Activated CD4-positive, alpha-beta T cell treated with anti-CD3 and anti-CD28 coated beads, Interleukin-2, amount 10 ng/mL, durations not matched to agents 7 days and 5 days (primary cell): ENCODE measurements at places on chromosomes 11 and 22. TPM values are rescaled to one million over a fixed set of nuclear protein-coding genes. Genes with fewer than 3 reads are reported as not detected.
A peak's percentile ranks its signal among the peaks of the same experiment; 100 is the strongest.

The ARFIP2 gene
- total RNA-seq: 39.0 TPM

The GPHA2 gene
- total RNA-seq: not detected

- no peak for DNase-seq
Observed at GRCh38 chr11:34565417-34566207, 52.0 kb upstream of the ELF5 start.

The TRIM49 gene
- total RNA-seq: not detected

The UBTFL1 gene
- total RNA-seq: not detected

DNA sequence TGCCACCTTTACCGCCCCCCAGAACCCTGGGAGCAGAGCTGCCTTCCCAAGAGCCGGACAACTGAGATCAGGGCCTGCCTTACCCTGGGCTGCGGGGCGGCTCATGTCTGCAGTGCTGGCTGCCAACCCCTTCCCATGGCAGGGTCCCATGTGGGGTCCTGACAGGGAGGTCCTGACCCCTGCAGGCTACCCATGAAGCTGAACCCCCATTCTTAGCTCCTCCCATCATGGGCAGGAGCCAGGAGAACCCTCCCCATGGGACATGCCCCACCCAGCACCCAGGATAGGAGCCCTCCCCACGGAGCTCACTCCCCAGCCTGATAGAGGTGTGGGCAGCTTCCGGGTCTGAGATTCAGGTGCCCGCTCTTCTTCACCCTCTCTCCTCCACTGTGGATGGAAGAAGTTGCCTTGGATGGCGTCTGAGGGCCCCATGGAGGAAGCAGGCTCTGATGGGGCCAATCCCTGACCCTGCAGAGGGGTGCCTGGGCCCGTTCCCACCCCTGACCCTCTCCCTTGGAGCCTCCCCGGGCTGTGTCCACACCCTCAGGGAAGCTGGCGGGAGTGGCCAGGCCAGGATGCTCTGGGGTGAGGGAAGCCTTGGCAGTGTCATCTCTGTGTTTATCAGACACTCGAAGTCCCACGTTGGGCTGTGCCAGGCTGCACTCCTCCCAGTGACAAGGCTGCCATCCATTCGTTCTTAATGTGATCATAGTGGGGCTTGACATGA, 1508.2 kb downstream of the BRD1 start:
- DNase-seq: no peak

DNA sequence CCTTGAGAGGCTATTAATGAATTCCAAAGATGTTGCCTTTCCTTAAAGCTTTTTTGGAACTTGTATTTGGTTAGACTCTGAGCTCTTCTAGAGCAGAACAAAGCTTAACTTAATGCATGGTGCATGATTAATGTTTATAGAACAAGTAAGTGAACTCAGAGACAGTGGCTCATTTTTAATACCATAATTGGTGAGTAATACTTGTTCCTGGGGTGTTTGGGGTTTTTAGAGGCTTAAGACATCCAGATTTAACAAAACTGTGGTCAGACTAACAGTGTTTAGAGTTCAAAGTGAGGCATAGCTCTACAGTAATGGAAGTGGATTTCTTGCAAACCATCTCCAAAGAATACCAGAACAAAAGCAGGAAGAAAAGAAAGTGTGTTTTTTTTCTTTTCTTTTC, 73.7 kb upstream of the CTSC start:
- no peak for DNase-seq

The BCO2 gene
- total RNA-seq: 1.2 TPM

GRCh38 chr22:37310075-37310606, 27.8 kb downstream of the CYTH4 start:
- DNase-seq: no peak

DNA sequence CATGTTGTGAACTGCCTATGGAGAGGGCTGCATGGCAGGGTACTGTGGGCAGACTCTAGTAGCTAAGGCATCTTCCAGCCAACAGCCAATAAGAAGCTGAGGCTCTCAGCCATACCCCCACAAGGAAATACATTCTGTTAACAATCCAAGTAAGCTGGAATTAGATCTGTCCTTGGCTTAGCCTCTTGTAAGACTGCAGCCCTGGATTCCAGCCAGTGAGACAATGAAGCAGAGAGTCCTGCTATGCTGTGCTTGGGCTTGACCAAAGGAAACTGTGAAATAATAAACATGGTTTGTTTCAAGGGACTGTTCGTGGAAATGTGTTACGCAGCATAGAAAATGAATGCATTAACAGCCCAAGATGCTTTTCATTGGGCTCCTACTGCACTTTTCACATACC, 1097.4 kb upstream of the CCDC90B start:
- no peak for DNase-seq

- no peak for DNase-seq
Observed at GRCh38 chr11:30446520-30446919, 123.6 kb downstream of the ARL14EP start.

DNA sequence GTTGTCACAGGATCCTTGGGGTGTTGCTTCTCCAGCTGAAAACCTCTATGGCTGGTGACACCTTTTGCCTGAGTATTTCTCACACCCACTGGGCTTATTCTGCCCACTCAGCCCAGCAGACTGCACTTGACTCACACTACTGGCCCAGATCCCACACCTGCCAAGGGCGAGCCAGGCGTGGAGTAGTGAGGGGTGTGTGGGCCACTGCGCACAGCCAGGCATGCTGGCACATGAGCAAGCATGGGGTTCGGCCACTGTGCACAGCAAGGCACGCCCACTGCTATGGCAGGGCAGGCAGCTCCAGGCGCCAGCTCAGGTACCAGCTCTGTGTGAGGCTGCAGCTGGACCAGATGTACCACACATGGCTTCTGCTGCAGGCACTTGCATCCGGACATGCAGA, 116.5 kb upstream of the MTNR1B start:
- no peak for DNase-seq

- no peak for DNase-seq
Observed at GRCh38 chr11:20790622-20791021, 121.2 kb downstream of the NELL1 start.

DNA sequence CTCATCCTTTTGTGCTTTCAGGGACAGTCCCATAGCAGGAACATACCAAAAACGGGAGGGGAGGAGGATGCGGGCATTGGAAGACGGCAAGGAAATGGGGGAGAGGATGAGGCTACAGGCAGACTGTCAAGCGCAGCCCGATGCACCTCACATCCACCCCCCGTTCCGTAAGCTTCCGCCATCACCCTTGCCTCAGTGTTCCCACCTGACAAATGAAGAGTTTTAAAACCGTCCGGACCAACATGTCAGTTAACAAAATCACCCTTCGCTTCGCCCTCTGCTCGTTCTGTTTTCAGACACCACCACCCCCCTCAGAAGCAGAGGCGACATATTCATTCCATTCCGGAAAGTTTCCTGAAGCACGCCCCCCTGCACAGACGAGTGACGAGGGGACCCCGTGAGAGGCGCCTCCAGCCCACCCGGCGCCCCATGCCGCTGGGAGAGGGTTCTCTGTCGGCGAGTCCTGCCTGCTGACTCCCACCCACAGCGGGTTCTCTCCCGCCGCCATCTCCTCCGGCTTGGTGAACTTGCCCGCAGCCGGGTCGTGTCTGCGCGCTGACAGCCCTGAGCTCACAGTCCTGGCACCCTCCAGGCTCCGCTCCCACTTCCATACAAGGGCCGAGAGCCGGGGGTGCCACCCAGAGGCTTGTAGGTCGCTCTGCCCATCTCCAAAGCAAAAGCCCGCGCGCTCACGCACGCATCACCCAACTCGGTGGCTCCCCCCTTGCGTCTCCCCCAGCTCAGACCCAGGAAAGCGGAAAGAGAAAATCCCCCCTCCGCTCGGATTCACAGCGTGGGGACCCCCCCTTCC, 1.5 kb downstream of the IGSF9B start:
- peak; percentile 65 for DNase-seq

- no peak for DNase-seq
Observed at GRCh38 chr11:125343086-125343717, 152.9 kb downstream of the FEZ1 start.

- DNase-seq: no peak
Observed at GRCh38 chr11:65452806-65453490, 30.4 kb downstream of the NEAT1 start.

The OR2D2 gene
- total RNA-seq: not detected

The PIWIL4 gene
- 0.65 TPM for total RNA-seq

The THY1 gene
- total RNA-seq: not detected

The CSNK2A3 gene
- total RNA-seq: 0.56 TPM

The CASTOR1 gene
- total RNA-seq: 20.0 TPM

GRCh38 chr22:45818424-45819085, 146.9 kb downstream of the ATXN10 start:
- DNase-seq: no peak

DNA sequence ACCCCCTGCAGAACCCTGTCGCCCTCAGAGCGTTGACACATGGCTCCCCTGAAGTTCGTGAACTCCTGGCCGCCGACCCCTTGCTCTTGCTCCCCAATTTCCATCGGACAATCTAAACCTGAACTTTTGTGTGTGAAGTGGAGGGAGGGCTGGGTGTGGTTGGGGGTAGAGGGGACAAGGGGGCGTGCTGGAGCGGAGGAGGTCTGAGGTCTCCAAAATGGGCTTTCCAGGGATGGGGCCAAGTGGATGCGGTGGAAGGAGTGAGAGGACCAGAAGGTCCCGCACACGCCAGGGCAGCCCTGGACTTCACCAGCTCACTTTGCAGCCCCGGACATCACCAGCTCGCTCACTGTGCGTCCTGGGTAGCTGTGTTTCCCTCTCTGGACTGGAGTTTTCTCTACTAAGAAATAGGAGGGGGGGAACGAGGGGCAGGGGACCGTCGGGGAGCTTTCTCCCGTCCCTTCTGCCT, 18.6 kb downstream of the CREB3L1 start:
- no peak for DNase-seq

DNA sequence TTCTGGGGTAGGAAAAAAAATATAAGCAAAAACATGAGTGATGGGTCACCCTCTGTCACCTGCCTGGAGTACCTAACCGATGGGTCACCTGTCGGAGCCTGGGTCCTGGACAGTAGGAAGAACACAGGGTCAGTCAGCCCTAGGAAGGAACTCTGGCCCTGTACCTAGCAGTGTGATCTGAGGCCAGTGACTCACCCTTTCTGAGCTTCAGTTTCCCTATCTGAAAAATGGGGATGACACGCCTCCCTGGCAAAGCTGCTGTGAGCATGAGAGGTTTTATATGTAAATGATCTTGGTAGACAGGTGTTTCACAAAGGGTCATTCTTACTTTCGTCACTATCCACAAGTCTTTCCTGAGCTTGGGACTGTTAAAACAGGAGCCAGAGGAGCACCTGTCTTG, 182.0 kb downstream of the ST3GAL4 start:
- no peak for DNase-seq

The CEND1 gene
- 0.20 TPM for total RNA-seq

- no peak for DNase-seq
Observed at GRCh38 chr11:93289782-93290463, 40.6 kb upstream of the DEUP1 start.

DNA sequence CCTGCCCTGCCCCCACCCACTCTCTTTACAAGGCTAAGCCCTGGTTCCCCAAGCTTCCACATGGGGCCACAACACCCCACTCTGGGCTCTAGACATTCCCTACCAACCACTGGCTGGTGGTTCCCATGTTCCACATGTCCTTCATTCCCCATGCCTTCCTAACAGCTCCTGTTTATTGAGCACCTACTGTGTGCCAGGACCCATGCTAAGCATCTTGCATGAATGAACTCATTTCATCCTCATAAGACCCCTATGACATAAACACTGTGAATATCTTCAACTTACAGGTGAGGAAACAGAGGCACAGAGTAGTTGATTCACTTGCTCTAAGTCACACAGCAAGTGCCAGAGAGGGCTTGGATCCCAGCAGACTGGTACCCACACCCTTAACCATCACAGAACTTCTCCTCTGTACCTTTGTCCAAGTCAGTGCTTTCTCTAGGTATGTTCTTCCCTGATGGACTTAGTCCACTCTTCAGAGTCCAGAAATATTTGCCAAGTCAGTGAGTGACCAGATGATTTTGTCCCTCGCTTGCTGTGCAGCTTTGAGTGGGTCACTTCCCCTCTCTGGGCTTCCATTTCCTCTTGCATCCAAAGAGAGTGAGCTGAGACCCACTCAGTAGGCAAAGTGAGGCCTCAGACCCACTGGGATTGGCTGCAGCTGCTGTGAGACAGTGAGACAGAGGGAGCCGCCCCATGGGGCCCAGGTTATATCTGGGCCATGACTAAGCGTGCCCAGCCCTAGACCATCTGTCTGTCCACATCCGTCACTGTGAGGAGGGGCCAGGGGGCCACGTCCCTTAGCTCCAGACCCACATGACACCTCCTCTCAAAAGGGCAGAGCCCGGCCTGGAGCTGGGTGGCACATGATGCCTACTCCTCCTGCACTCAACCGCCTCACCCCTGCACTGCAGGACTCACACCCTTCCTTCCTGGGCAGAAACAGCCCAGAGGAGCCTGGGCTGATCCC, 132.4 kb downstream of the MN1 start:
- DNase-seq: no peak

DNA sequence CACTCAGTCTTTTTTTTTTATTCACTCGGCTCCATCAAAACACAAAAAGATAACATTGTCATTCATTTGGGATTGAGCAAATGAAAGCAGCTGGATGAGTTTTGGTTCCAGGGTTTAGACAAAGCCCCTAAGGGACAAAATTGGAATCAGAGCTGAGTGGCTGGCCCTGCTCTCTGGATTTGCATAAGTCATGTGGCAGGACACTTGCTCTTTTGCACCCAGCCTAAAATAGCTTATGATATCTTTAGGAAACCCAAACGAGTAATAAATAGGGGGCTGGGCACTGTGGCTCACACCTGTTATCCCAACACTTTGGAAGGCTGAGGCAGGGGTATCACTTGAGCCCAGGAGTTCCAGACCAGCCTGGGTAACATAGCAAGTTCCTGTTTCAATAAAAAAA, 11.0 kb upstream of the TMEM121B start:
- DNase-seq: no peak

The CD6 gene
- 402 TPM for total RNA-seq

DNA sequence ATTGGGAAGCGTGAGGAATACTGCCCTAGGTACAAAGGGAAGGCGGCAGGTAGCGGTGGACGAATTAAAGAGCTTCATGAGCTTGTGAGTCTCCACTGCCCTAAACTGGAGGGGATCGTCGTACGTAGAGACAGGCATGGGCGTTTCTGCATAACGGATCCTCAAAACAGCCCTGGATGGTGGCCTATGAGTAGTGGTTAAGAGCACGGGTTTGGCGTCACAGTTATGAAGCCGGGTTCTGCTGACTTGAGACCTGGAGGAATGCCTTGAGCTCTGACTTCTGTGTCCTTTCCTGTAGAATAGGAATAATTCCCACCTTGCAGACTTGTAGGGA, 335 bp downstream of the TMEM138 start:
- peak; percentile 56 for DNase-seq

DNA sequence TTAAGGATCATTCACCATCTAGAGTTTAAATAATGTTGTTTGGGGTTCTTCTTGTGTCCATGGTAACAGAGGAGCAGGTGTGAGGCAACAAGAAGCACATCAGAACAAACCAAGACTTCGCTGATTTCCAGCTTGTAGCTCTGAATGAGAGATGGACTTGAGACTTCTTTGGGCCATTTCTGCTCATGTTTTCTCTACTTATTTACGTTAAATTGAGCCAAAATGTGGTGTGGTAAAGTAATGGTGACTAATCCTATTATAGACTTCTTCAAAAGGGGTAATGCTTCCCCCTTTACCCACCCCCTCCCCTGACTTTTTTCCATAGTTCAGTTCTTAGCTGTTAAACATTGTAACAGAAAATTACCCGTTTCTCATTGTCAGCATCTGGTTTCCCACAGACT, 65.2 kb downstream of the CSTPP1 start:
- no peak for DNase-seq

GRCh38 chr11:18046116-18046777, at the start of gene TPH1:
Gene TPH1 (minus strand): TSS chr11:18046269. CDS start chr11:18040762, 5,507 bp downstream.
- no peak for DNase-seq

The ZNF215 gene
- total RNA-seq: 0.96 TPM
